Large intestine (tissue), 12 donors: ENCODE measurements at places on chromosomes 16 and 17. TPM values are rescaled to one million over a fixed set of nuclear protein-coding genes. Genes with fewer than 3 reads are reported as not detected.

DNA sequence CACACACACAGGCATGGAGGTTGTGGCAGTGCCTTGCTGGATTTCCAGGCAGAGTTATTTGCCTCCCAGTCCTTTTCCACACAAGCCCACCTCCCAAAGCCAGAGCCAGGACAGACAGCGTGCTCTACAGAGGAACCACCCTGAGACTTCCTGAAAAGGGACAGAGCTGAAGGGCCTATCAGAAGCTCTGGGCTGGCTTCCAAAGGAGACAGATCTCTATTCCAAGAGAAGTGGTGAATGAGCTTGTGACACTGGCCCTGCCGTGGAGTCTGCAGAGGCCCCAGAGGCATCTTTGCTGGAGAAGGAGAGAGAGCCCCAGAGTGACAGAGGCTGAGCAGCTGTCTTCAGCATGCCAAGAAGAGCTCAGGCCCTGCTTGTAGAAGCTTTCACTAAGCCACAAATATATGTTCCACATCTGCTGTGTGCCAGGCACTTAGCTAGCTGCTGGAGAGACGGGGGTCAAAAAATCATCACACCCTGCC is 8.3 kb upstream of the LPCAT2 start:
- H3K36me3 ChIP-seq, result peaks cover 36% of the 10 kb centered on the region
- no peak overlapping the region for H3K27ac ChIP-seq
- no peaks in the 10 kb centered on the region for H3K27me3 ChIP-seq
- no peak for DNase-seq

DNA sequence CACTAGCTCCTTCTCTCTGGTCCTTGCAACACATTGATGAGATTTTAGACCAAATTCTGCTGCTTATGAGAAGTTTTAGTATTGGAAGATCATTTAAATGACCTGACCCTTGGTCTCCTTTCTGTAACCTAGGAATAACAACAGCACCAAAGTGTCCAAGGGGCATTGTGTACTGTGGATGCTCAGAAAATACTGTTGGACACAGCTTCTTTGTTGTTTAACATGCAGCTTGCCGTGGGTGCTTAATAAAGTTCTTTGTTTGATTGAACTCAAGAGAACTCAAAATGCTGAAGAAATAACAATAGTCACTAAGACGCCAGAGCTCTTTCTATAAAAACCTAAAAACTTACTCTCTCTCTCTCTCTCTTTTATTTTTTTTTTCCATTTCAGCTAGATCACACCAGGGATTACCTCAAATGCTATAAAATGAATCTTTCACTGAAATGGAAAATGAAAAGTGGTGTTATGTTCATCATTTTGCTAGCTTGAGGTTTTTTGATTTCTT is 548.9 kb upstream of the CDH8 start:
- H3K27me3 ChIP-seq, result no peaks in the 10 kb centered on the region
- H3K27ac ChIP-seq, result no peak overlapping the region
- H3K4me3 ChIP-seq, result no peak overlapping the region
- no peaks in the 10 kb centered on the region for H3K4me1 ChIP-seq
- no peaks in the 10 kb centered on the region for H3K36me3 ChIP-seq
- DNase-seq, result no peak

DNA sequence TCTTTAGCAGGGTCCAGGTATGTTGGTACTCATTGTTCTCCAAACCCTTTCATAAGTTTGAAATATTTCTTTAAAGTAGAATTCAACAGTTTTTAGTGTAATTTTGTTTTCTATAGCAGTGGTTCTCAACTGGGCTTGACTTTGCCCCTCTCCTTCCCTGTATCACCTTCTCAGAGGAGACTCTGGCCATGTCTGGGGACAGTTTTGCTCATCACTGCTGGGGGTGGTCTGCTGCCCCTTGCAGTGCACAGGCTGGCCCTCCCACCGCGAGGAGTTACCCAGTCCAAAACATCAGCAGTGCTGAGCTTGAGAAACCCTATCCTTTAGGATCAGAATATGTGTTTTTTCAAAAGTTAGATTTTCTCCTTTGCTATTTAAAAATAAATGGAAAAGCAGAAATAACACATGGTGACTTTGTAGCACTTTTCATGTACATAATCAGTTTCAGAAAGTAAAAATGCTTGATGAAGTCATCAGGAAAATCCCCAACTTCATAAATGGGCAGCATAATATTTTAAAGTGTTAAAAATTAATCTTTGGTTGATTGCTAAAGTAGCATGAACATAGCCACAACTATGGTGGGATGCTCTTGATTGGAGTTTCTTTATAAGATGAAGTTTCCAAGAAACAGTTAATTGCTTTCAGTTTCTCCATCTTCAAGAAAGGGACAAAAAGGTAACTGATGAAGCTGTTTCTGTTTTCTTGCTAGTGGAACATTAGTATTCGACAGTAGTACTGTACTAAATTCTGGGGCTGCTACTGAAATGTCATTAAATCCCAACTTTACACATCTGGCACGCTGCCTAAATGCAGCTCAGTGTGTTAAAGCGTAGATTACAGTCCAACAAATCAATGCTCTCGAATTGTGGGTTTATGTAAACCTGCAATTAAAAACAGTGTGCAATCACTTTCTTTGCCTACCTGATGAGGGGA is 70.3 kb downstream of the NETO2 start:
- no peaks in the 10 kb centered on the region for H3K27me3 ChIP-seq
- no peak for DNase-seq
- no peak overlapping the region for H3K27ac ChIP-seq
- H3K36me3 ChIP-seq, result no peaks in the 10 kb centered on the region
- H3K4me1 ChIP-seq, result no peaks in the 10 kb centered on the region

DNA sequence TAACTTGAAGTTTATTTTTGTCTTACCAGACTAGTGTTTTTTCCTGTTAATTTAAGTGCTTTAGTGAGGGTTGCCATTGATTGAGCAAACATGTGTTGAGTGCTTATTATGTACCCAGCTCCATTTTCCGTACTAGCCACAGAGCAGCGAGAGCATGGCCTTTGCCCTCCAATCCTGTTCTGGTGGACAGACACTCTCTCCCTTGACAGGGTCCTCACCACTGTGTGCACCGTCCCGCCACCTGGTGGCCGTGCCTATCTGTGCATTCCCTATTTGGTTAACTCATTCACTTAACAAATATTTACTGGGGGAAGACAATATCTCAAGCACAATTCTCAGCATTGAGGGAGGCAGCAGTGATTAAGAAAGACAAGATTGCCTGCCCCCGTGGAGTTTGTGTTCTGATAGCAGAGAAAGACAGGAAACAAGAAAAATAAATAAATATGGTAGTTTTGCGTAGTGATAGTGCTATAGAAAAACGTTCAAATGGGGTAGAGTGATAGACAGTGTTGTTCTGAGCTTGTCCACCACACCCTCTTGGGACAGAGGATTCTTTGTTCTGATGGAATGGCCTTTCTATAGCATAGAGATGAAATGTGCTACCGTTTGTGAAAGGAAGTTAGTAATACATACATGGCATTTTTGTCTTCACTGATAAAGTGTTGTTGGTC is 13.0 kb downstream of the CDH13 start:
- no peak overlapping the region for H3K27ac ChIP-seq
- no peaks in the 10 kb centered on the region for H3K27me3 ChIP-seq
- no peaks in the 10 kb centered on the region for H3K4me1 ChIP-seq
- H3K36me3 ChIP-seq, result no peaks in the 10 kb centered on the region
- DNase-seq, result no peak

DNA sequence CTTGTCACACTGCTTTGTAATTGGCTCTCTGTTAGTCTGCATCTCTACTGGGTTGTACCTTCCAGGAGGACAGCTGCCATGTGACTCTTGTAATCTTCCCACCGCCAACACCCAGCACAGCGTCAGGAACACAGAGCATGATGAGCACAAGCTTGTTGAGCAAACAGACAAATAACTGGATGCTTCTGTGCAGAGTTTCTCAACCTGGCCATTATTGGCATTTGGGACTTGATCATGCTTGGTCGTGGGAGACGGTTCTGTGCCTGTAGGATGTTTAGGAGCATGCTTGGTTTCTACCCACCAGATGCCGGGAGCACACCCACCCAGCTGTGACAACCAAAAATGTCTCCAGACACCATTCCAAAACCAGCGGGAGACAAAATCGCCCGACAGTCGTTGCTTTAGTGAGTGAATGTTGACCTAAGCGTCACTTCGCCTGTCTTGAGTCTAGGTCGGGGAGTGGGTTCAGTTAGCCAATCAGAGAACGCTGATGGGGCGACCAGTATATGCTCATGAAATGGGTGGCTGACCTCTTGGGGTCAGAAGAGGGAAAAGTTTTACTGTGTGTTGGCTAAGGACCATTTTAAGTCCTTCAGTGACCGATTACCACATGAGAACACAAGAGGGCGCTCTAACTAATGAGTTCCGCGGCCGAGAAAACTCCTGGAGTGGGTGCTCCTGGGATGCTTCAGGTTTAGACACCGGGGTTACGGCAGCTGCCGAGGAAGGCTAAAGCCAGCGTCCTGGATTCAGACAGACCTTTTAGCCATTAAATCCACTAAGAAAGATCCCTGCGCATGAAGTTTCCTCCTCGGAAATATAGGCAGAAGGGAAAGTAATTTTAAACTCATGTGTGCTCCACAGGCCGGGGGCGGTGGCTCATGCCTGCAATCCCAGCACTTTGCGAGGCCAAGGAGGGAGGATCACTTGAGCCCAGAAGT is 57.8 kb upstream of the TEX2 start:
- H3K36me3 ChIP-seq, result no peaks in the 10 kb centered on the region
- H3K27ac ChIP-seq, result no peak overlapping the region
- H3K4me1 ChIP-seq, result no peaks in the 10 kb centered on the region
- H3K27me3 ChIP-seq, result no peaks in the 10 kb centered on the region
- no peak overlapping the region for H3K4me3 ChIP-seq

DNA sequence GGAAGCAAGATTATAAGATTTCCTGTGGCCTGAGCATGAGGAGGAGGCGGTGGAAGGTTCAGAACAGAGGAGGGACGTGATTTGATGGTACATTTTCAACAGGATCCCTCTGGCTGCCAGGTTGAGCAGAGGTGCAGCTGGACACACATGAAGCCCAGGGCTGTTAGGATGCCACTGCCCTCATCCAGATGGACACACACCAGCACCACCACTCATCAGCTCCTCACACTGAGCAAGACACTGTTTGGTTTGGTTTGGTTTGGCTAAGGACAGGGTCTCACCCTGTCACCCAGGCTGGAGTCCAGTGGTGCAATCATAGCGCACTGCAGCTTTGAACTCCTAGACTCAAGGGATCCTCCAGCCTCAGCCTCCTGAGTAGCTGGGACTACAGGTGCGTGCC is 402.6 kb upstream of the C16orf82 start:
- no peak overlapping the region for H3K27ac ChIP-seq
- no peaks in the 10 kb centered on the region for H3K36me3 ChIP-seq
- H3K27me3 ChIP-seq, result peaks cover 2% of the 10 kb centered on the region
- no peaks in the 10 kb centered on the region for H3K4me1 ChIP-seq

The CCL8 gene
- polyA plus RNA-seq, result 0.39 TPM

DNA sequence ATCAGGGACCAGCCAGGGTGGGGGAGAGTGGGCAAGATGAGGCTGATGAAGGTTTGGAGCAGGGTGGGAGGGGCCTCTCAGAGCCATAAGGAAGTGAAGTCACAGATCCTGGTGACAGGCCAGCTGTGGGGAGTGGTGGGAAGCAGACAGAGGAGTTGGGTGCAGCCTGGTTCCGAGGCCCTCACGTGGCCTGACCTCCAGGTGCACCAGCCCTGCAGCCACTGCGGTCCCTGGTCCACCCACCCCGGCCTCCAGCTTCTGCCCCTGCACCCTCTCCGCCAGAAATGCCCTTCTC is 3.9 kb upstream of the ZFPM1 start:
- H3K27me3 ChIP-seq, result peaks cover 3% of the 10 kb centered on the region
